CD4-positive, alpha-beta T cell (primary cell): ENCODE measurements at places on chromosomes 12 and 14. TPM values are rescaled to one million over a fixed set of nuclear protein-coding genes. Genes with fewer than 3 reads are reported as not detected.

- no peak for DNase-seq
These were observed 8.8 kb downstream of the NID2 start for GRCh38 chr14:52060080-52060479.

GRCh38 chr12:45406988-45407850, 191.3 kb downstream of the ANO6 start:
- DNase-seq: no peak

DNA sequence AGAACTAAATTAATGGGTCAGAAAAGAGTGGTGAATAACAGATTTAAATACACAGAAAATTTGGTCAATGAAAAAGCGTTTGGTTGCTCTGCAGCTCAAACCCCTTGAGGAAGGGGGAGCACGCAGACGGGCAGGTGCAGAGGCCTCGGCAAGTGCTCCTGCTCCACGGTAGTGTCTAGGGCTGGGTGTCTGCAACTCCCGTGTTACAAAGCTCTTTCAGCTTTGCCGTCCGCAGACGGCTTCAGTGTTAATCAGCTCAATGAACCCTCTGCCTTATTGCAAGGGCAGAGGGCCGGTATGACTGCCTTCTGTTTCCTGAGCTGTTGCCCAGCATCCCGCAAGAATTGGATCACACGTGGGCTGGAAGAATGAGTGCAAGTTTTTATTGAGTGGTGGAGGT, 125.7 kb upstream of the TRHDE start:
- DNase-seq: no peak

GRCh38 chr12:47231456-47231855, 151.7 kb upstream of the AMIGO2 start:
- no peak for DNase-seq

GRCh38 chr12:125110641-125111360, 45.6 kb downstream of the AACS start:
- DNase-seq: no peak

- no peak for DNase-seq
These were observed 10.1 kb downstream of the DIABLO start for GRCh38 chr12:122215771-122216170.

- DNase-seq: no peak
These were observed 79.7 kb upstream of the SFSWAP start for GRCh38 chr12:131631230-131631629.

The GPR135 gene
- 0.91 TPM for total RNA-seq

The HOXC9 gene
- not detected for total RNA-seq
